ENCODE measurements at places on chromosomes 7 and 10.

- DNase-seq = no peak
Observed at GRCh38 chr10:4710858-4711257, 115.1 kb upstream of the AKR1E2 start.

GRCh38 chr10:107717046-107717445 lies 552.5 kb upstream of the SORCS1 start:
- DNase-seq = peak; percentile 64

- DNase-seq = no peak
Observed at GRCh38 chr7:28163949-28164348, 16.6 kb downstream of the JAZF1 start.

DNA sequence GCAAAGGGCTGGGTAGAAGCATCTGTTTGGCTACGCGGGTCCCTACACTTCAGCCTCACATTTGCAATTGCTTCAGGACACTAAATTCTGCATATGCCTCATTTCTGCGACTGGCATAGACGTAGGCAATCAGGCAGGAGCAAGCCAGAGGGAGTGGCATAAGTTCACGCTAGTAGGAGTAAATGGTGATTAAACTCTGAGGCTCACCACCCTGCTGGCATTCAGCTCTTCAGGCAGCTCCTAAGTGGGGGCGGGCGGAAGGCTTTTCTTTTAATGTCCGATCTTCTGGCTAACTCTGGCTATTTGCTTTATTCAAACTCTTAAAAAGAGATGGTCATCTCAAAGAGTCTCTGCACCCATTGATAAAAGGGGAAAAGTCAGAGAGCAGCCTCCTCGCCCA lies 45.3 kb downstream of the RGS10 start:
- no peak for DNase-seq

DNA sequence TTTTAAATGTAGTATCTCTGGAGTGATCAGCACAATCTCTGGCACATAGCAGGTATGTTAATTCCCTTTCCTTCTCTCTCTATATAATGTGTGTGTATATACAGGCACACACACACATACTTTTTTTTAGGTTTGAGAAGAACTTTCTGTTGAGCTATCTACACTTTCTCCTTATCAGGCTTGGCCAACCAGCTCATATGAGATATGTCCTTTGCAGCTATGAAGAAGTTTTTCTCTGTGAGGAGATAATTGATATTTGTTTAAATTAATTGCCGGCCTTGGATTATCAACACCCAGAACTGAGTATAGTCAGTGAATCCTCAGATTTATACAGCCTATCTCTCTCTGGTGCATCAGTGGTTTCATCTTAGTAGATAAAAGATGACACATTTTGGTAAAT lies 2.3 kb upstream of the MCU start:
- no peak for DNase-seq

DNA sequence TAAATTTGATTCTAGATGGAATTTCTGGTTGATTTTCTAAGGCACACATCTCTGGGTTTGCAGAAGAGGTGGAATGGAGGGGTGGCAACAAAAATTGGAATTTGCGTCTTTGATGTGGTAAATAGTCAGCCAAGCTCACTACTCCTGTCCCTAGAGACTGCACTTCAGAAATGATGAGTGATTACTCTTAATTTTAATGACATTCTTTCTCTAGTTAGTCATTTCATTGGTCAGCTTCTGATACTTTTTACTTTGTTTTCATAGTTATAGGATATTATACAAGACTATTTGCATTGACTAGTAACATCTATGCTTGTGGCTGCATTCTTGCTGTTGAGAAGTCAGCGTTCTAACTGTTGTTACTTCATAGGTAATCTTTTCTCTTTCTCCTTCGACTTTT lies 658.3 kb downstream of the SUGCT start:
- no peak for DNase-seq

DNA sequence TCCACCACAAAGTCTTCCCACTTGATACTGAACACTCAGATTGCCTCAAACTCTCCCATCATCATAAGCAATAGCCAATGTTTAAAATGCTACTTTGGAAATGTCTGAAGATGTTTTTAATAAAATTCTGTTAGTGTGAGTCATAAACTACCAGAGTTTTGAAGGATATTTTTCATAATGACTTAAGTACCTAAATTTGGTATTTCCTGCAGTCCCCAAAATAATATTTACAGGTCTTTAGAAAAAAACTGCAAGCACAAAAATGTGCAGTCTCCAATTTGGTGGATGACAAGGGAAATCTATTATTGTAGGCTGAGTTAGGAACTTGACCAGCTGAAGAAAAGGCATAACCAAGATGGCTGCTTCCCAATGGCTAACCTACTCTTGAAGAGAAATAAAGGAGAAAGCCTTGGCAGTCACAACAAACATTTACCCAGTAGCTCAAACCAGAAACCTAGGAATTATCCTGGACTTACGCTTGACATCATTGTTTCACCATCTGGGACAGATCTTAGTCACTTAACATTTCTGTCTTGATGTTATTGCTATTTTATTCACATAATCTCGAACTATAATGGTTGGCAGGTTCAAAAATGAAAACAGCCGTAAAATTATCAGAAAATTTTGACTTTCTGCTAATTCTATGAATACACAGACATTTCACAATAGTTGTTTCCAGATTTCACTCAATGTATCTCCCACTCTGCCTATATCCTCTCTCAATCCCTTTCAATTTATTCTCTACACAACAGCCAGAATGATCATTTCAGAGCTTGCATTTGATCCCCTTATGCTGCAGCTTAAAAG lies 111.2 kb upstream of the STEAP1B start:
- DNase-seq = no peak

DNA sequence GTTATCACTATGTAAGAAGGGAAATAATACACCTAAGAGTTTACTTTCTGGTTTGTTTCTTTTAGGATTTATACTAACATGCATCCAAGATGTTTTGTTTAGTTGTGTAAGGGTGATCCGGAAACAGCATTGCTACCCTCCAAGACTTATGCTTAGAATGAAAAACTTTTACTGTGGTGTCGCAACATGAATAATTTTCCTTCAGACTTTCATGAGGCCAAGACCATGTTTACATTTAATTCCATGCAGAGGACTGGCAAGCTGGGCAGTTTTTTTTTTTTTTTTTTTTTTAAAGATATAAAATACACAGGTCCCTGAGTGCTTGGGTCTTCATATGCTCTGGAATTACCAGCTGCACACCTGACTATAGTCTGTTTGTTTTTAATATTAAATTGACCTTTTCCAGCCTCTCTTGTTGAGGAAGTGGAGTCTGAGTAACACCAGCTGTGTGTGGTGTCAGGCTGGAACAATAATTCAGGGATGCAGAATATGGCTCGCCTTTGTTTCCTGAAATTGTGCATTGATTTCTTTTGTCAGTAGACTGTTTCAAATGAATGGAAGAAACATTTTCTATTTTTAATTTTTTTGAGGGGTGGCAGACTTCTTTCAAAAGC lies 81.7 kb downstream of the ST7 start:
- peak; percentile 12 for DNase-seq

DNA sequence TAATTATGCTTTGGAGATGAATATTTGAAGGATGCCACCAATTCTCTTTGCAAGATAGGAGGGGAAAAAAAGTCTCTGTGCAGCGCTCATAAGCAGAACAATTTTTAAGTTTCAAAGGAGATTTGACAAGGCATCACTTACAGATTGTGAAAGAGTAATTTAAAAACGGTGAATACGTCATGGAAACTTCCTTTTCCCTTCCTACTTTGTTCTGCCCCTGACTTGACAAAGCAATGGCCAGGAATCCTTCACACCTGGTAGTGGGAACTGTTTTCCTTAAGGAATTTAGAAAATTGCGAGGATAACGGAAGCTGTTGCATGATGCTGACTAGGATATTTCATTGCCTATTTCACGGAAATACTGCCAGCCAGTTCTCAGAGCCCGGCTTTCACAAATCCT lies 16.7 kb downstream of the FAM107B start:
- peak; percentile 36 for DNase-seq

GRCh38 chr10:124210263-124210662 lies 116.9 kb upstream of the CHST15 start:
- no peak for DNase-seq

DNA sequence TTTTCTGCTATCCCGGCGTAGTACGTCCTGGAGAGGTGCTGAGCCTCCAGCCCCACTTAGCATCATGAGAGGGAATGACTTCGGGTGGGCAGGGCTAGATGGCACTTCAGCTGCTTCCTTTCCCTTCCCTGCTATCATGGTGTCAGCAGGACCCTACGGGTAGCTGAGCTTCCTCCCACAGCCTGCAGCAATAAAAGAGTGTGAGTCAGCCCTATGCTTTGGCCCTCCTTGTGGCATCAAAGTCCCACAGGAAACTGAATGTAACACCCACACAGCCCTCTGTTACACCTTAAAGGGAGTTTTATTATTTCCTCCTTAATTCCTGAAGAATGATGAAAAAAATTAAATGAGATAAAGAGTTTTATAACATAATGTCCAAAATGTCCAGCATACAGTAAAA lies 458.1 kb downstream of the RPS24 start:
- DNase-seq = peak; percentile 44

DNA sequence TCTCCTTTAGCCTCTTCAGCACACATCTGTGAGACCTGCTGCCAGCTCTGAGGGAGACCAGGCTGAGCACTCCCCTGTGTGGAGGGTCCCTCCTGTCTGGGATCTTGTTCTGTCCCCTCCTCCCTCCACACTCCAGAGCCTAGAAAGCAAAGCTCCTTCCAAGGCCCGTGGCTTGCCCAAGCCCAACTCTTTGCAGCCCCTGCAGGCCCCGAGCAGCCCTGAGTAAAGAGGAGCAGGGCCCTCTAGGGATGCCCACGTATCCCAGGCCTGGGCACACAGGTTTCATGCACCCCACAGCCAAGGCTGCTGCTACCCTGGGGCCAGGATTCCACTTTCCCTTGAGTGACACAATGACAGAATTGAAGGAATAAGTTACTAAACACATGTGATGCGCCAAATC lies 24.0 kb downstream of the COBL start:
- no peak for DNase-seq

DNA sequence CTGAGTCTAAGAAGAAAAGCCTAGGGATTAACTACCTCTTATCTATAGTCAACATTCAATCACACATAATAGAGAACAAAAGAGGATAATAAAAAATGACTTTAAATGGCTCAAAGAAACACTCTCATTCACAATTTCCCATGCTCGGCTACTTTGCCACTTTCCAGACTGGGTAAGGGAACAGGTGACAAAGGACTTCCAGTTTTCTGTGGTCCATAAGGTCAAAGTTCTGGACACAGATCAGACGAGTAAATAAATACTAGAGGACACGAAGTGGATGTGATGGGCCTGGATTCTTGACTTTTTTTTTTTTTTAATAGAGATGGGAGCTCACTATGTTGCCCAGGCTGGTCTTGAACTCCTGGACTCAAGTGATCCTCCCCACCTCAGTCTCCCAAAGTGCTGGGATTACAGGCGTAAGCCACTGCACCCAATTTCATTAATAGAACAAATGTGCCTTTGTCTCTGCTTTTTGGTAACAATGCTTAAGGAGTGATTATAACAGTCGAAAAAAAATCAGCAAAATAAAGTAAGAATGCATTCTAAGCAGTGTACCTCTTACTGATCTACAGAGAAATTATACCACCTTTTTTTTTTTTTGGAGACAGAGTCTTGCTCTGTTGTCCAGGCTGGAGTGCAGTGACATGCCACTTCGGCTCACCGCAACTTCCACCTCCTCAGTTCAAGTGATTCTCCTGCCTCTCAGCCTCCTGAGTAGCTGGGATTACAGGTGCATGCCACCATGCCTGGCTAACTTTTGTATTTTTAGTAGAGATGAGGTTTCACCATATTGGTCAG lies 70.6 kb downstream of the WAPL start:
- DNase-seq = no peak

Data from suppressor macrophage (primary cell).